ENCODE measurements at places on chromosomes 2 and 18. TPM values are rescaled to one million over a fixed set of nuclear protein-coding genes. Genes with fewer than 3 reads are reported as not detected.

DNA sequence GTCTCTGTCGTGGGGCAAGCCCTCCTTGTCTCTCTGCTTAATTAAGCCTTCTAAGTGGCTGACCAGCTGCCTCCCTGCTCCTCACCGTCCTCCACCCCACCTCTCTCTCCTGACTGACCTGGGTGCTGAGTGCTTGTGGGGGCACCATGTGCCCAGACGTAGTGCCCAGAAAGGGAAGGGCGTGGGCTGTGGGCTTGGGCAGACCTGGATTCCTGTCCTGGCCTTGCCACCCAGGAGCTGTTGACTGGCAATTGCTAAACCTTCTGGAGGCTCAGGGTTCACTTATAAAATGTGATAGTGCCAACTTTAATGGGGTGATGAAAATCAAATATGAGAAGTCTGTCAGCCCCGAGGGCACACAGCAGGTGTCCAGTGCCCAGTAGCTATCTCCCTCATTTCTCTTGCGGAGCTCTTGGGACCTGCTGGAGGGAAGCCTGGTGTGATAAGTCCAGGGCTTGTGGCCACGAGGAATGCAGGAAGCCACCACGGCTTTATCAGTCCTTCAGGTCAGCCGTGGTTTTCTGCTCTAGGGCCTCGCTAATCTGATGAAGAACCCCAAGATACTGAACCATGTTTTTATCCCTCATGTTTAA is 22.0 kb upstream of the INHBB start:
- no peak for DNase-seq
- H3K4me1 ChIP-seq = peaks cover 33% of the 10 kb centered on the region
- no peaks in the 10 kb centered on the region for H3K27me3 ChIP-seq
- no peak overlapping the region for H3K27ac ChIP-seq
- H3K4me3 ChIP-seq = no peak overlapping the region

The SIX3 gene
- not detected for total RNA-seq

DNA sequence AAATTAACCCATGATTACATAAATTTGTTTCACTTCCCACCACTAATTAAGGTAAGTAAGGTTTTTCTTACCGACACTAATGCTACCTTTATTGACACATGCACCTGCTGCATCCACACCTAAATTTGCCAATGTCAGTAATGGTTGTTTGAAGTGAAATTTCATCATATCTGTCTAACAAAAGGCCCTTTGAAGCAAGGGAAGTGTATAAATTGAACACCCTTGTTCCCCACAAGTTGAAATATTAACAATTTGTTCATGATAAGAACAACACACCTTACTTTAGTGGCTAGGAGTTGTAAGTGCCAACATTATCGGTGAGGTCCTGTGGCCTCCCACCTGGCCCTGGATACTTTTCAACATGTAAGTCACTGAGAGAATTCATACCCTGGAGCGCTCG is 116.3 kb upstream of the CDCA7 start:
- H3K27me3 ChIP-seq = no peaks in the 10 kb centered on the region
- no peak overlapping the region for H3K27ac ChIP-seq
- peaks cover 27% of the 10 kb centered on the region for H3K36me3 ChIP-seq
- no peak overlapping the region for H3K4me3 ChIP-seq

The PDE11A gene
- 0.30 TPM for total RNA-seq

GRCh38 chr18:76209597-76209996 is 285.4 kb downstream of the ZNF516 start:
- no peak for DNase-seq
- no peaks in the 10 kb centered on the region for H3K4me1 ChIP-seq
- H3K4me3 ChIP-seq = no peak overlapping the region
- no peaks in the 10 kb centered on the region for H3K27me3 ChIP-seq
- H3K27ac ChIP-seq = no peak overlapping the region
- no peaks in the 10 kb centered on the region for H3K36me3 ChIP-seq

The ATOH8 gene
- 29.4 TPM for total RNA-seq

- H3K27ac ChIP-seq = peak overlapping the region; percentile 94
- H3K4me1 ChIP-seq = peaks cover 43% of the 10 kb centered on the region
- no peaks in the 10 kb centered on the region for H3K27me3 ChIP-seq
- H3K4me3 ChIP-seq = peak overlapping the region; percentile 95
- DNase-seq = no peak
These were observed 42.1 kb downstream of the HDLBP start for GRCh38 chr2:241273210-241274020.

The IL1R2 gene
- 59.3 TPM for total RNA-seq

The MRPS5 gene
- total RNA-seq = 31.9 TPM

The SOWAHC gene
- 42.8 TPM for total RNA-seq

The USP34 gene
- 99.2 TPM for total RNA-seq

The LHCGR gene
- total RNA-seq = not detected

DNA sequence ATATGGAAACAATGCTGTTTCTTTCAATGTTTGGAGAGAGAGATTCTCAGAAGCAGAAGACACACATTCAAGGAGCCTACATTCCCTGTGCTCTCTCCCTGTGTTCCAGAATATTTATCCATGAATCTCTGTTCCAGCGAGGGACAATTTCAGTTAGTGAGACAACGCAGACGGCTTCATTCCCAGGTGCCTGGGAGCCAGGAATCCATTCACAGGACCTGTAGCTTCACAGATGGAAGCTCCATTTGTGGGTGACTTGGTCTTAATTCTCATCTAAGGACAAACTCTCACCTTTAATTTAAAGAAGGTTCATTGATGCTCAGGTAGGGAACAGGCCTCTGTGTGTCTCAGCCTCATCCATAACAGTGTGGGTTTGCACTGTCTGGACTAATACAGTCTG is 1156.6 kb downstream of the RPIA start:
- no peak overlapping the region for H3K4me3 ChIP-seq
- H3K27ac ChIP-seq = no peak overlapping the region
- no peaks in the 10 kb centered on the region for H3K4me1 ChIP-seq
- peaks cover 7% of the 10 kb centered on the region for H3K27me3 ChIP-seq
- H3K36me3 ChIP-seq = no peaks in the 10 kb centered on the region
- no peak for DNase-seq

The UBE2F gene
- 32.3 TPM for total RNA-seq

- H3K4me3 ChIP-seq = no peak overlapping the region
- no peak for DNase-seq
- H3K27me3 ChIP-seq = no peaks in the 10 kb centered on the region
- H3K4me1 ChIP-seq = no peaks in the 10 kb centered on the region
These were observed 329.7 kb upstream of the CNTNAP5 start for GRCh38 chr2:123695426-123695825.

DNA sequence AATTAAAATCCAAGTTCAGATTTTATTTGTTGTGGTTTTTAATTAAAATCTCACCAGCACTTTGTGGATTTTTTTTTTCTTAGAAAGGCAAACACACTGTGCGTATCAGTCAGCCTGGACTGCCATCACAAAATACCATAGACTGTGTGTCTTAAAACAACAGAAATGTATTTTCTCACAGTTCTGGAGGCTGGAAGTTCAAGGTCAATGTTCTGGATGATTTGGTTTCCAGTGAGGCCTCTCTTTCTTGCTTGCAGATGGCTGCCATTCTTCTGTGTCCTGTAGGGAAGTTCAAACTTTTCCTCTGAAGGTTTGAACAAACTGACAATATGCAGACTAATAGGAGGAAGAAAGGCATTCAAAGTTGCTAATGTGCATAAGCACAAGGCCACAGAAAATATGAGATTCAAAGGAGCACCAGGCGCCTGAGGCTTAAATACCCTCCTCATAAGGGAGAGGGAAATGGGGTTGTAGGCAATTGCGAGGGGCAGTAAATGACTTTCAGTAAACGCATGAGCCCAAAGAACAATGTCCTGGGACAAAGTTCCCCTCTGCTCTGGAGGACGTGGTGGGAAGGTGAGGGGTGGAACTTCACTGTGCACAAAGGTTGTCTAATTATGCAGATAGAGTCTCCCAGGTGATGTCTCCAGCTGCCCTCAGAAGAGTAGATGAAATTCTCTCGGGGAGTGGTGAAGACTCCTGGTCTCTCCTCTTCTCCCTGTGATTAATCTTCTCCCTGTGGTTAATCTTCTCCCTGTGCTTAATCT is 26.5 kb upstream of the KCNF1 start:
- peak; percentile 7 for DNase-seq
- H3K36me3 ChIP-seq = no peaks in the 10 kb centered on the region
- no peak overlapping the region for H3K4me3 ChIP-seq
- H3K27me3 ChIP-seq = peaks cover 6% of the 10 kb centered on the region

Data from suprapubic skin (tissue), 4 donors.